Testis (tissue), 5 donors: ENCODE measurements at places on chromosomes 7 and 10. TPM values are rescaled to one million over a fixed set of nuclear protein-coding genes. Genes with fewer than 3 reads are reported as not detected.

Gene CAV1
- total RNA-seq: 33.1 TPM

Gene SUGCT
- 7.1 TPM for total RNA-seq

Gene TRIP6
- total RNA-seq: 99.6 TPM

Gene SPACDR
- total RNA-seq: 34.0 TPM

Gene PALS2
- total RNA-seq: 30.8 TPM

Gene HMX3
- total RNA-seq: 0.55 TPM

Gene BAIAP2L1
- 23.5 TPM for total RNA-seq

Gene ENTPD7
- 6.3 TPM for total RNA-seq

Gene FAM131B
- total RNA-seq: 1.2 TPM

Gene ADCY1
- total RNA-seq: 13.7 TPM

Gene AKR1C3
- total RNA-seq: 15.2 TPM

Gene SCIN
- 11.4 TPM for total RNA-seq

Gene PCDH15
- total RNA-seq: 1.7 TPM

Gene UPK3B
- 27.1 TPM for total RNA-seq

Gene PPP1R17
- total RNA-seq: 2.4 TPM

Gene GIMAP1
- total RNA-seq: 1.4 TPM

Gene TLX1
- 1.7 TPM for total RNA-seq

Gene UNCX
- 0.24 TPM for total RNA-seq

Gene SH2D4B
- 0.55 TPM for total RNA-seq

Gene PON3
- 20.9 TPM for total RNA-seq

Gene ANKRD2
- 1.9 TPM for total RNA-seq

Gene PIK3AP1
- total RNA-seq: 6.6 TPM

Gene CLCN1
- total RNA-seq: 1.1 TPM

Gene CRHR2
- 0.50 TPM for total RNA-seq
